ENCODE measurements at places on chromosomes 2 and 18. TPM values are rescaled to one million over a fixed set of nuclear protein-coding genes. Genes with fewer than 3 reads are reported as not detected.

Gene CHN1
- total RNA-seq = 14.5 TPM

Gene CD8B
- total RNA-seq = not detected

Gene SLC9A2
- total RNA-seq = under 0.01 TPM

Gene ALLC
- total RNA-seq = not detected

Gene CKAP2L
- total RNA-seq = 3.0 TPM

Gene CCL20
- 2.1 TPM for total RNA-seq

Gene EVA1A
- 116 TPM for total RNA-seq

Gene SLC16A14
- total RNA-seq = 0.18 TPM

Gene RAX
- not detected for total RNA-seq

Gene ATP6V1B1
- total RNA-seq = not detected

Gene ANKAR
- total RNA-seq = 4.3 TPM

Gene KRTCAP3
- total RNA-seq = not detected

Gene DAW1
- 15.2 TPM for total RNA-seq

Gene MYO5B
- 0.54 TPM for total RNA-seq

Gene LAPTM4A
- total RNA-seq = 92.8 TPM

Gene SLC5A7
- not detected for total RNA-seq

Gene UGT1A4
- not detected for total RNA-seq

Gene TTN
- 0.66 TPM for total RNA-seq

Gene GAD1
- total RNA-seq = 0.18 TPM

Gene GPATCH11
- total RNA-seq = 5.8 TPM

Gene RNASEH1
- 29.9 TPM for total RNA-seq

Gene EFEMP1
- total RNA-seq = 2,267 TPM

Gene HOXD4
- 2.8 TPM for total RNA-seq

Gene MLPH
- not detected for total RNA-seq

Gene GPD2
- 43.0 TPM for total RNA-seq

Gene ANKRD30B
- not detected for total RNA-seq

Gene ATP6V1C2
- total RNA-seq = not detected

Gene EML6
- total RNA-seq = 0.63 TPM

Measured in endothelial cell of coronary artery (primary cell).